Skeletal muscle cell (primary cell): ENCODE measurements at places on chromosomes 5 and 9.

- no peak for DNase-seq
Observed at GRCh38 chr5:132024117-132024435, 12.6 kb upstream of the ACSL6 start.

DNA sequence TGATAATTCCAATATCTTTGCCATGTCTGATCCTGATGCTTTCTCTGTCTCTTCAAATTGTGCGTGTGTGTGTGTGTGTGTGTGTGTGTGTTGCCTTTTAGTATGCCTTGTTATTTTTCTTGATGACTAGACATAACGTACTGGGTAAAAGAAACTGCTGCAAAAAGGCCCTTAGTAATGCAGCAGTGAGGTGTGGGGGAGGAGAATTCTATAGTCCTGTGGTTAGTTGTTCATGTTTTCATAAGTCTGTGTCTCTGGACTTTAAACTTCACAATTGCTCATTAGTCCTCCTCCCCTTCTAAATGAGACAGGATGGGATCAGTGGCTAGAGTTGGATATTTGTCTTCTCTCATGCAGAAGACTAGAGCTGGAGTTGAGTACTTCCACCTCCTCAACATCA, 346.2 kb upstream of the IRX1 start:
- DNase-seq, result no peak

DNA sequence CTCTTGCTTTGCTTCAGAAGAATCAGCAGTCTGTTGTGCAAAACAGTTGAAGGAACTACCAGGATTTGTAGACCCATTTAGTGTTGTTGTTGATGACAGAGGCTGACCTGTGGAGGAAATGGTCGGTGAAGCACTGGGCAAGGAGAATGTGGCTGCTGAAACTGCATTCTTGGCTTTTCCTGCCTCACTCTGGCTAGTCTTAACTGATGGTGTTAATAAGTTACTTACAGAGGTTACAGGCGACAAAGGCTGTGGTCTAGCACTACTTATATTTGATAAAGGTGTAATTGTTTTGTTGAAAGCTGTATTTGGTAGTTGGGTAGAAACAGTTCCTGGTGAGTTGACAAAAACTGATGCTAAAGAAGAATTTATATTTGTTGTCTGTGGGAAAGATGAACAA, 31.5 kb downstream of the MLANA start:
- DNase-seq, result no peak

DNA sequence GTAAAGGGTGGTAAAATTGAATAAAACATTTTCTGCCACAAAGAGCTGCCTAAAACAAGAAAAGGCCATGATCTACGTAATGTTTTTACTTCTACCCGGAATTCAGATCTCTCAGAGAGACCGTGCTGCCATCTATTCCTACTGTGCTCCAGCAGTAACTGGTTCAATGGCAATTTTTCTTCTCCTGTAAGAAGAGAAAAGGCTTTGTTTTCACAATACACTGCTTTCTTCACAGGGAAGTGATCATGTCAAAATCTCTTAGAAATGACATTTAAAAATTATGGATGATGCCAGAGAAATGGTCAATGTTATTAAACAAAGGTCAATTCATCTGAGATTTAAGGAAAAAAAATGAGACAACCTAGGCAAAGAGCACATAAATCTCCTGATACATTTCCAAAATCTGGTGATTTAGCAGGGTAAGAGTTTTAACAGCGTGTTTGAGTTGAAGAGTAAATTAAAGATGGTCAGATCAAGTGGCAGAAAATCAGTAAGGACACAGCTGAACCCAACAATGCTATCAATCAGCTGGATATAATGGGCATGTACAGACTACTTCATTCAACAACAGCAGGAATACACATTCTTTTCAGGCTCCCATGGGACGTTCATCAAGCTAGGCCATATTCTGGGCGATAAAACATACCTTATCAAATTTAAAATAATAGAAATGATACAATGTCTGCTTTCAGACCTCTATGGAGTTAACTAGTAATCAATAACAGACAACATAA, 523.1 kb downstream of the CHSY3 start:
- DNase-seq, result no peak

DNA sequence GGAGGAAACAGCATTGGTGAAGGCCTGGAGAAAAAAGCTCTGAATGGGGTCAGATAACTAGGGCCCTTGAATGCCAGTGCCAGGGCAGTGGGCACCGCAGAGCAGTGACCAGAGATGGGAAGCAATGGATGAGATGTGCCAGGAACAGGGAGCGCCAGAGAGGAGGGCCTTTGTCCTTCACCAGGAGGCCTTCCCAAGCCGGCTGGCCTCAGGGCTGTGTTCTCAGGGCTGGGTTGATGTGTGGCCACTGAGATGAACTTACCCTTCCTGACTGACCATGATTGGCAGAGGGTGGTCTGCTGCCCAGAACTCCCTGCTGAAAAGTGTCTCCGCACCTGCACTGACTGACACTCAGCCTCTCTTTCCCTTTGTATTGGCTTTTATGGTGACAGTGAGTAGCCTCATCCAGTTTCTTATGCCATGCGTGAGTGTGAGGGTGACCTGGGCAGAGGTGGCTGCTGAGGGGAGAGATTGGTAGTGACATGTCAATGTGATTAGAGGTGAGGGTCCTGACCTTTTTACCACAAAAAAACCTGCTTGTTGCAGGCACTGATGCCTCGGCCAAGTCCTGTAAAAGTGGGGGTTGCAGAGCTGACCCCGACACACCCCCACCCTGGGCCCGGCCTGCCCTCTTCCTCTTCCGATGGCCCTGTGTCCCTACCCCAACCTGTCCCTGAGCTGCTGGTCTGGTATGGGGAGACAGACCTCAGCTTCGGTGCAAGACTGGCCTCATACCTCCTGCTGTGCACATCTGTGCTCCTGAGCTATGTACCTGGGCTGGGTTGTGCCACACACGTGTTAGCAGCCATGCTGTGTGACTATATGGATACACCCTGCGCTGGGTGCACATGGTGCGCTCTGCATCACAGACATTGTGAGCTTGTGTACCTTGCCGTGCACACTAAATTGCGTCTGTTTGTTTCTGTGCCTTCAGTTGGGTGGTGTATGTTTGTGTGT, 57.1 kb upstream of the PSD2 start:
- no peak for DNase-seq

DNA sequence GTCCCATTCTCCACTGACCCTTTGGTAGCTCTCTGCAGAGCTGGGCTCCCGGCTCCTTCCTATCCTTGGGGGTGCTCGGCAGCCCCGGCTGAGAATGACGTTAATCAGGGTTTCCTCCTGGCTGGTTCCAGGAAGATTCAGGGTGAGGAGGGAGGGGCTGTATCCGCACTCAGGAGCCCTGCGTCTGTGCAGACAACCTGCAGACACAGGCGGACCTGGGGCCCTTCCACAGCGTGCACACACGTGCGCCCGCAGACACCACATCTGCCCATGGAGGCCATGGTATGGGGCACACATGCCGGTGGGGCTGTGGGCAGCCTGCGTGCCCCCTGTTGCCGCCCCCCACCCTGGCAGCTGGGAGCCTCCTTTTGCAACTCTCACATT, 66.6 kb upstream of the RNU6ATAC start:
- no peak for DNase-seq

DNA sequence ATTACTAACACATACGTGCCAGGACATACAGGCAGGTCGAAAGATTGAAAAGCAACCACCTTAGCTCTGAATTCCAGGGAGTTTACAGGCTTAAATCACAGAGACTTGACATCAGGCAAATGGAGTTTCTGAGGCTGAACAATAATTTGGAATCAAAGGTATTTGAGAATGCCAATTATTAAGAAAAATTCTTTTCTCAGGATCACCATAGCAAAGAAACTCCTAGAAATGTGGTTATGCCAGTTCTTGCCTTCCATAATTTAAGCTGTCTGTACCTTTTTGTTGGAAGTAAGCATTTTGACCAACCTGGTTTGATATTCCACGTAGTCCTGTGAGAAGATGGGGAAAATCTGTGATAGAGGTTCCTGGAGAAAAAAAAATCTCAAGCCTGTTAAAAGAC, 312.4 kb upstream of the SMARCA2 start:
- no peak for DNase-seq

- DNase-seq, result no peak
Observed at GRCh38 chr5:96790961-96791504, 16.7 kb downstream of the ERAP1 start.

- no peak for DNase-seq
Observed at GRCh38 chr5:120199559-120199958, 264.5 kb upstream of the PRR16 start.

- no peak for DNase-seq
Observed at GRCh38 chr5:103721183-103721582, 158.6 kb upstream of the NUDT12 start.

- no peak for DNase-seq
Observed at GRCh38 chr5:40507095-40507494, 172.6 kb upstream of the PTGER4 start.

DNA sequence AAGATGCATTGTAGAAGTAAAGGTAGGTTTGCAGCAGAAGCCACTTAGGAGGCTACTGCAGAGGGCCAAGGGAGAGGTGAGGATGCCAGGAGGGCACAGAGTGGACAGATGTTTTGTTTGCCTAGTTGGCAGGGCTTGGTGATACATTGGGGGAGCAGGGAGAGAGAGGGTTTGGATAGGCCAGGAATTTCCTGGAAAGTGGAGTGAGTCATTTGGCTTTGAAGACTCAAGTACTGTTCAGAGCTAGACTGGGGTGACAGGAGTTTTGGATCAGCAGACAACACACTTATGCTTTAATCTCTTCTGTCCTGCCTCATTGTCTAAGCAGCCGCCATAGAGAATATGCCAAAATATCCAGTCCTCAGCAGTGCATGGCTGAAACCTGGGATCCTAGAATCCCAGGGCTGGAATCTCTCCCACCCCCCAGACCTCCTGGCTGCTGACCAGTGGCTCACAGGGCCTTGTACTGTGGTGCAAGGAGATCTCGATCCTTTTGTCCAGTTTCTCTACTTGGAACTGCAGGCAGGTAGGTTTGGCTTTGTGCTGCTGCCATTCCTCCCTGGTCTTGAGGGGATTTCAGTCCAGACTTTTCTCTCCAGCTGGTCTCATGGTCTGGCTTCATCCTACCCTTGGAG, 11.0 kb downstream of the TMEM268 start:
- peak; percentile 33 for DNase-seq

DNA sequence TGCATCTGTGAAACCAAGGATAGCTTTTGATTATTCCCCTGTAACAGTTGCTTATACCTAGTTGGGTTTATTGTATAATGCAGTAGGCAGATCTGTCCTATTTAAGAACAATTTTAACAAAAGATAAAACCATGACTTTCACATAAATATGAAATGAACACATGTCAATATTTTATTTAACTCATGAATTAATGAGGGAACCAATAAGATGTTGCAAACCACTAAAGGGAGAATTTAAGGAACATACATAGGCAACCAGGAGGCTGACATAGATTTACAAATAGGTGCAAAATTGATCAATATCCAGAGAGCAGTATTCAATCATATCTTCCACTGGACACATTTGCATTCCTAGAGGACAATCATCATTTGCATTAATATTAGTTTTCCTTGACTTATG, 280.0 kb upstream of the BRINP1 start:
- no peak for DNase-seq

DNA sequence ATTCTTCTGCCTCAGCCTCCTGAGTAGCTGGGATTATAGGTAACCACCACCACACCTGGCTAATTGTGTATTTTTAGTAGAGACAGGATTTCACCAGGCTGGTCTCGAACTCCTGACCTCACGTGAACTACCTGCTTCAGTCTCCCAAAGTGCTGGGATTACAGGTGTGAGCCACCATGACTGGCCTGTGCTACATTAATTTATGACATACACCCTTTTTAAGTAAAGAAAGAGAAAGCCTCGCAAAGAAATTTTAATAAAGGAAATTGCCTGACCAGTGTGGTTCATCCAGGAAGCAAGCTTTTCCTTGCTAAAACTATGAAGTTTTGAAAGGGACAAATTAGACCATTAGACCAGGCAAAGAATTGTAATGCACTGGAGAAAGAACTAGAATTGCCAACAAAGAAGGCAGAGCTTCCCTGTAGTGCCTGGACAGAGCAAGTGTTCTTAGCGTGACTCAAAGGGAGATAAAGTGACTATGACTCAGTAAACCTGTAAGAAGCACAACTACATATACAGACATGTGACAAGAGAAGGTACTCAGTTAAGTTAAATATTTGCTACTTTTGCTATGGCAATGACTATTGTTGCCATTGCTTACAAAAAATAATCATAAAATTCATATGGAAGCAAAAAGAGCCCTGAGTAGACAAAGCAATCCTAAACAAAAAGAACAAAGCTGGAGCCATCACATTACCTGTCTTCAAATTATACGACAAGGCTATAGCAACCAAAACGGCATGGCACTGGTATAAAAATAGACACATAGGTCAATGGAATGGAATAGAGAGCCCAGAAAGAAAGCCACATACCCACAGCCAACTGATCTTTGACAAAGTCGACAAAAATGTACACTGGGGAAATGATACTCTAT, 54.6 kb downstream of the FYB1 start:
- DNase-seq, result no peak

DNA sequence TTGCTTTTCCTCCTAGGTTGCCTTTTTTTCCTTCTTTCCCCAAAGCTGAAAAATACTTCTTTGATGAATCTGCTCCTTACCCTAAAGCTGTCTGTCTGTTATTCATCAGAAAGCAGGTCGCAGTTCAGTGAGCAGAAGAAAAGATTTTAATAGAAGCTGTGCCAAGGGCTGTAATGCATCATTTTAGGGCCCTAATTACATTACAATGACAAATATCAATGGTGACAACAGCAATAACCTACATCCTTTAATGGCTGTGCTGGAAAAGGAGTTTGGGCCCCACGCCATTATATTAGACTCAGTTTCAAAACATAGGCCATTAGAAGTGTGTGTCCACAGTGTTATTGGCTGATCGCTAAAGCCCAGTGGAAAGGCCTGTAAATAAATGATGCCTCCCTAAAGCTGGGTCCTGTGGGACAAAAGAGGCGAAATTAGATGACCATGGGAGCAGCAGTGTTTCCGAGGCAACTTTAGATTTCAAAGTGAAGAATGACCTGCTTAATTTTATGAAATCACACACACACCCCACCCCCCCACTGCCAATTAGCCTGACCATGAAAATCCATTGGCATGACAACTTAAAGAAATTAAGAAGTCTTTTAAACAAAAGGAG, 38.4 kb downstream of the TLE4 start:
- DNase-seq, result peak; percentile 29

- no peak for DNase-seq
Observed at GRCh38 chr9:8857068-8857925, 1057.7 kb upstream of the DMAC1 start.

GRCh38 chr5:64767959-64768357, 533 bp downstream of the SREK1IP1 start:
- DNase-seq, result no peak
